Activated CD4-positive, alpha-beta T cell treated with anti-CD3 and anti-CD28 coated beads for 1 hour (primary cell): ENCODE measurements at places on chromosomes 3 and 15.
A peak's percentile ranks its signal among the peaks of the same experiment; 100 is the strongest.

DNA sequence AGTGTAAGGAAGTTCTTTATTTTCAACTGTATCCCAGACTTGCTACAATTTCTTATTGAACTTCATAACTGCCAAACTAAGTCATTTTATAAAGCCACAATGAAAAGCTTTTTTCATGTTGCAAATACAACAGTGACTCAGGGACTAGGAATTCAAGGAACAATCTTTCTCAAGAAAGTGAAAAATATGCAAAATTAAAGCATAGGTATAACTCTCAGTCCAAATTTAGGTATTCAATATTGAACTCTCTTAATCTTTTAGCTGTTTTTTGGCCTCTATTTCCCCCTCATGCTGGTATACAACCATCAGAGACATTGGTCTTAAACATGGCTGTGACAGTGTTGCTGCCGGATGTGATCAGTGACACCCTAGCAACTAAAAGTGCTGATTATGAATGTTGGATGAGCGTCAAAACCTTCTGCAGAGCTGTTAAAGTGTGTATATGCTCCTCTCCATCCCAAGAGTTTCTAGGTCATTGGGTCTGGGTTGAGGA lies 476.9 kb downstream of the ZNF385D start:
- DNase-seq: no peak

DNA sequence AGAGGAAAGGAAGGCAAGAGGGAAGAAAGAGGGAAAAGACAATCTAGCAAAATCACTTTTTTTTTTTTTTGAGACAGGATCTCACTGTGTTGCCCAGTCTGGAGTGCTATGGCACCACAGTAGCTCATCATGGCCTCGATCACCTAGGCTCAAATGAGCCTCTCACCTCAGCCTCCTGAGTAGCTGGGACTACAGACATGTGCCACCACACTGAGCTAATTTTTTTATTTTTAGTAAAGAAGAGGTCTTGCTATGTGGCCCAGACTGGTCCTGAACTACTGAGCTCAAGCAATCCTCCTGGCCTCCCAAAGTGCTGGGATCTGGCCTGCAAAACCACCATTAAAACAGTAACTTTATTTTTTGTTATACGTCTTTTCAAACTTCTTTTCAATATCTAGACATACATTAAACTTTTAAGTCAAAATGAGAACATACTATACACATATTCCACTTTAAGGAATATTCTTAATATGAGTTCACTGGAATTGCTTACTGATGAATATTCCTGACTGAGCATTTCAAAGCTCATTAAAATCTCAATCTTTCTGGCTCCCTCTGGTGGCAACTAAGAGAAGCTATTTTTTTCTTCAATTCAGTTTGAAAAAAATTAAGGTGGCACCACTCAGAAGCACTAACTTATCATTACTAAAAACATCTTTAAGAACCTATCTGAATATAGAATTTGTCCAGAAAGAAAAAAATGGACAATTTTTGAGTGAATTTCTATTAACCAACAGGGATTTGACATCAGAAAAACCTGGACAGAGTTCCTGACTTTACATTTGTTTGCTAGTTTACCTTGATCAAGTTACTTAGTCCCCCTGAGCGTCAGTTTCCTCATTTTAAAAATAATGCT lies 40.9 kb downstream of the UACA start:
- DNase-seq: no peak

GRCh38 chr3:48661501-48662144 lies 1.1 kb downstream of the CELSR3 start:
- DNase-seq: peak; percentile 63

GRCh38 chr3:195809796-195810454 lies 1.8 kb downstream of the MUC4 start:
- no peak for DNase-seq

DNA sequence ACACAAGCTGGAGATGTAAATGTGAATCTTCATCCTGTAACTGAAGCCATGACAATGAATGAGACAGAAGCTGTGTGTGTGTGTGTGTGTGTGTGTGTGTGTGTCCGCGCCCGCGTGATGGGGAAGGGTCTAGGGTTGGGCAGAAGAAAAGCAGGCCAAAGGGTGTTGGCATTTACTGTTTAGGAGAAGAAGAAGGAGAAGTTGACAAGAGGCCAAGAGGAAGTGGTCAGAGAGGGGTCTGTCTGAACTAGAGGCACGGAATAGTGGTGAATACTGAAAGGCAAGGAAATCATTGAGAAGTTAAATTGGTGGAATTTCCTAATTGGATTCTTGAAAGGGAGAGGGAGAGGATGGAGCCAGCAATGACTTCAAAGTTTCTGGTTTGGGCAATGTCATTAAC lies 5.6 kb upstream of the NCEH1 start:
- DNase-seq: no peak

GRCh38 chr3:8937064-8938020 lies 25.9 kb downstream of the RAD18 start:
- no peak for DNase-seq
